ENCODE measurements at places on chromosomes 2 and 18.

DNA sequence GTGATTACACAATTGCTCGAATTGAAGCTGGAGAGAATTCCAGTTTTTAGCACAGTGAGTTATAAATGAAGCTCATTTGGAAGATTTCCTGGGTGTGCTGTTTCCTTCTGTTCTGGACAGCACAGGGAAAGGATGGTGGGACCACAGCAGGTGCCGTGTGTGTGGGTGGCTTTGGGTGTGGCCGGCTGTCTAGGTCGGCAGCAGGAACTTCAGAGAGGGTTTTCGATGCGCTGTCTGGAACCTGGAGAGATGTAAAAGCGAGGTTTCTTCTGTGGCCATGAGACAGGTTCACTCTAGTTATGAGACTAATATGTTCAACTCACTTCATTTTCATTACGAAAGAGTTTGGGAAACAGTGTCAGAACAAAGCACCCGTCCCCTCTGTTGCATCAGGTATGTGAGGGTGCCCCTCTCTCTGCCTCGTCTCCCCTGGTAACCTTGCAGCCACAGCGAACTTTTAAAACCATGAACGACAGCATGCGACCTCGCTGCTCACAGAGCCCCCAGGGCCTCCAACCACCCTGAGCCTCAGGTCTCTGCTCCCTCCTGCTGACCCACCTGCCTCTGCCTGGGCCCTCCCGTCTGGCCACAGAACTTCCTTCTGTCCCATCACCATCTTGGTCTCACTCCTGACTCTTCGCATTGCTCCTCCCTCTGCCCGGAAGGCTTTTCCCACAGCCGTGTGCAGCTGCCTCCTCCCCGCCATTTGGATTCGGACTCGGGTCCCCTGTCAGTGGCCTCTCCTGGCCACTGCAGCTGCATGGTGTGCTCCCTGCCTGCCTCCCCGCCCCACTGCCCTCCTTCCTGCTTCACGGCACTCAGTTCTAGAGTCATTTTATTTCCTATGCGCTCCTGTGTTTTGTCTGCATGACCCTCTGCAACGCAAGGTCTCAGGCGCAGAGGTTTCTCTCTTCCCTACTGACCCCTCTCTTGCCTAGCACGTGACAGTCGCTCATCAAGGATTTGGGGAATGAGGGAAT is 151.2 kb downstream of the NDUFA10 start:
- DNase-seq, result no peak

- no peak for DNase-seq
Measured at GRCh38 chr2:239131521-239131920, 269.3 kb downstream of the HDAC4 start.

DNA sequence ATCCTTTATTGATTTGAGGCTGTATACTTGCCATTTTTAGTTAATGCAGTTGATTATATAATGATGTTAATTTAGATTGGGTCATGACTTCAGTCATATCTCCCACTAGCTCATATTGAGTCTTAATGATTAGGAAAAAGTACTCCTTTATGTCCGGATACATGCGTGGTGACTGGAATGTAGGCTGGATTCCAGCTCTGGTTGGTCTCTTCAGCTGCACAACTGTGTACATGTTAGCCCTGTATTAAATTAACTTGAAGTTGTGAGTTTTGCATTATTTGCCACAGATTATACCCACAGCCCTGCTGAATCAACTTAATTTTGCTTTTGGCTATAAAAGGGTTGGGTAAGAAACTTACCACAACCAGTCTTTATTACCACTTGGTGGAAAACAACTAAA is 22.5 kb downstream of the MOB4 start:
- DNase-seq, result no peak

- no peak for DNase-seq
Measured at GRCh38 chr2:72034353-72035095, 113.1 kb downstream of the CYP26B1 start.

DNA sequence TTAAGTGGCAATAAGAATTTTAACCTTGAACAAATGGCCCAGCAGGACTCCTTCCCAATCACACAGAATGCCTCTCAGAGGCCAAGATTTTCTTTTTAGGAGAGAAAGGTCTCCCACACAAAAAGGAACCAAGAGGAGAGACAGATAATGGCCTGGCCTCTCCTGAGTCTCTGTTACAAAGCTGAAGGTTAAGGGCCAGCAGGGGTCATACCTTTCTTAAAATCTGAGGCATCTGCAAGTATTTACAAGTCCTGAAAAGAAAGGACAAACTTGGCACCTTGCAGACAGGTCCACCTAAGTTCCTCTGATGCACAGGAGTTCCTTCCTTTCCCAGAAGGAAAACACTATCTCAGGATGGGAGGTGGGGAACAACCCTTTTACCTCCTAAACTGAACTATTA is 142.3 kb downstream of the TMEM163 start:
- DNase-seq, result no peak

DNA sequence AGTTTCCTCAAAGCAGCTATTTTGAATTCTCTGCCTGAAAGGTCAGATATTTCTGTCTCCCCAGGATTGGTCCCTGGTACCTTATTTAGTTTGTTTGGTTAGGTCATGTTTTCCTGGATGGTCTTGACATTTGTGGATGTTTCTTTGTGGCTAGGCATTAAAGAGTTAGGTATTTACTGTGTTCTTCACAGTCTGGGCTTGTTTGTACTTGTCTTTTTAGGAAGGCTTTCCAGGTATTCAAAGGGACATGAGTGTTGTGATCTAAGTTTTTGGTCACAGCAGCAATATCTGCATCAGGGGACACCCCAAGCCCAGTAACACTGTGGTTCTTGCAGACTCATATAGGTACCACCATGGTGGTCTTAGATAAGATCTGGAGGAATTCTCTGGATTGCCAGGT is 11.8 kb downstream of the MYO3B start:
- no peak for DNase-seq

- DNase-seq, result no peak
Measured at GRCh38 chr2:86186431-86186830, 8.8 kb downstream of the IMMT start.

- DNase-seq, result no peak
Measured at GRCh38 chr18:8967573-8967972, 134.9 kb upstream of the NDUFV2 start.

- no peak for DNase-seq
Measured at GRCh38 chr18:12991821-12992179, 638 bp downstream of the CEP192 start.

DNA sequence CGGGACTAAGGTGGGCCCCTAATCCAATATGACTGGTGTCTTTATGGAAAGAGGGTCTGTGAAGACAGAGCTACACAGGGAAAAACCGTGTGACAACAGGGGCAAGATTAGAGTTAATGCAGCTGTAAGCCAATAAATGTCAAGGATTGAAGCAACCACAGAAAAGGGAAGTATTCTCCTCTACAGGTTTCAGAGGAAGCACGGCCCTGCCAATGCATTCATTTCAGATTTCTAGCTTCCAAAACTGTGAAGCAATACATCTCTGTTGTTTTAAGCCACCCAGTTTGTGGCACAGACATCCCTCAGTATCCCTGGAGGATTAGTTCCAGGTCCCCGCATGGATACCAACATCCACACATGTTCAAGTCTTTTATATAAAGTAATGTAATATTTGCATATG is 48.8 kb downstream of the SPP2 start:
- DNase-seq, result no peak

GRCh38 chr18:48317781-48318381 is 91.3 kb downstream of the ZBTB7C start:
- no peak for DNase-seq

DNA sequence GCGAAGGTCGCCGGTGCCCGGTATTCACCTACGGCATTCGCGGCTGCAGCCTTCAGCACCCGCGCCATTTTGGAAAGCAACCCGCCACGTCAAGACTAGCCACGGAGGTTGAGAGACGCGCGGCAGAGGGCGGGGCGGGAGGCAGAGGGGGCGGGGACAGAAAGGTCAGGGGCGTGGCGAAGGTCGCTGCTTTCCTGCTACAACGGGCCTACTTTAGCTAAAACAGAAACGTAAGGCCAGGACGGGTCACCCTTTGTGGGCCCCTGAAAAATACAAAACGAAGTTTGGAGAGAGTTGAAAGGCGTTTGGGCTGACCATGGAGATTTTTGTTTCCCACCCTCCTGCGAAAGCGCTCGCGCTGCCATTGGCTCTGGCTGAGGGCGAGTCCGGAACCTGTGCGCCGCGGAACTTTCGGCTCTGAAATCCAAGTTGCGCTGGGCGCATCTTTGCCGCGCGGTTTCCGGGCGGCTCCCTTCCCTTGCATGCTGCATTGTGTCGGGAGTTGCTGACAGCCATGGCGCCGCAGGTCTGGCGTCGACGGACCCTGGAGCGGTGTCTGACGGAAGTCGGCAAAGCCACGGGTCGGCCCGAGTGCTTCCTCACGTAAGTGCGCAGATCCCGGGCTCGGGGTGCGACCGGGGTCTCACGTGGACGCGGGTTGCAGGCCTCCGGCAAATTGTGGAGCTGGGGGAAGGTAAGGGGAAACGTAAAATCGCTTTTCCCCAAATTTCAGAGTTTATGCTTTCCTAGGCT is at the start of the genes MCEE and MPHOSPH10:
Gene MCEE, minus strand, starts transcription at position 78 of the 753 bp plus-strand sequence. Its CDS starts 10 bp downstream, at position 68.
Gene MPHOSPH10, plus strand, starts transcription at position 483 of the 753 bp plus-strand sequence. Its CDS starts 32 bp downstream, at position 515.
- peak; percentile 64 for DNase-seq

DNA sequence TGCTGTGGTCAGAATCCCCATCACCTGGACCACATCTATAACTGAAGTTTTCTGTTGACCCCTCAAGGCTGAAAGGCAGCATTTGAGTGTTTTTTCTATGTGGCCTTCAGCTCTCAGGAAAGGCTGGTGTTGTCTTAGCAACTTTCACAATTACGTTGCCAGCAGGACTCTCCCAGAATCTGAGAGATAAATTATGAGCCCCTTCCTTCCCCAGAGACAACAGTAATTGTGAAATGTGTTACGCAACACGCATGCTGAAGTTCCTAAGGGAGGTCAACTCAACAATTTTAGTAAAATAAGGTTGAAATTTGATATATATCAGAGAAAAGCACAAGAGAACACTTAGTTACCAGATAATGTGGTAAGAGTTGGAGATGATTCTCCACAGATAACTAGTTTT is 216.5 kb upstream of the SLC8A1 start:
- DNase-seq, result no peak

DNA sequence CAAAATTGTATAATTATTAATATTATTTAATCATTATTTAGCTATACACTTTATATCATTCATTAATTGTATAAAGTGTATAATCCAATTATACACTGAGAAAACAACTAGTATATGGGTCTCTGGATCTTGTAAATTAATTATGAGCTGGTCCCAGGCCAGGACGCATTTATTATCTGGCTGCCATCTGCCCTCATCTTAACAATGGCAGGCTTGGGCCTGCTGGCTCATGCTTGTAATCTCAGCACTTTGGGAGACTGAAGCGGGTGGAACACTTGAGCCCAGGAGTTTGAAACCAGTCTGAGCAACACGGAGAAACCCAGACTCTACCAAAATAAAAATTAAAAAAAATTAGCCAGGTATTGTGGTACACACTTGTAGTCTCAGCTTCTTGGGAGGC is 502.2 kb upstream of the NRXN1 start:
- no peak for DNase-seq

DNA sequence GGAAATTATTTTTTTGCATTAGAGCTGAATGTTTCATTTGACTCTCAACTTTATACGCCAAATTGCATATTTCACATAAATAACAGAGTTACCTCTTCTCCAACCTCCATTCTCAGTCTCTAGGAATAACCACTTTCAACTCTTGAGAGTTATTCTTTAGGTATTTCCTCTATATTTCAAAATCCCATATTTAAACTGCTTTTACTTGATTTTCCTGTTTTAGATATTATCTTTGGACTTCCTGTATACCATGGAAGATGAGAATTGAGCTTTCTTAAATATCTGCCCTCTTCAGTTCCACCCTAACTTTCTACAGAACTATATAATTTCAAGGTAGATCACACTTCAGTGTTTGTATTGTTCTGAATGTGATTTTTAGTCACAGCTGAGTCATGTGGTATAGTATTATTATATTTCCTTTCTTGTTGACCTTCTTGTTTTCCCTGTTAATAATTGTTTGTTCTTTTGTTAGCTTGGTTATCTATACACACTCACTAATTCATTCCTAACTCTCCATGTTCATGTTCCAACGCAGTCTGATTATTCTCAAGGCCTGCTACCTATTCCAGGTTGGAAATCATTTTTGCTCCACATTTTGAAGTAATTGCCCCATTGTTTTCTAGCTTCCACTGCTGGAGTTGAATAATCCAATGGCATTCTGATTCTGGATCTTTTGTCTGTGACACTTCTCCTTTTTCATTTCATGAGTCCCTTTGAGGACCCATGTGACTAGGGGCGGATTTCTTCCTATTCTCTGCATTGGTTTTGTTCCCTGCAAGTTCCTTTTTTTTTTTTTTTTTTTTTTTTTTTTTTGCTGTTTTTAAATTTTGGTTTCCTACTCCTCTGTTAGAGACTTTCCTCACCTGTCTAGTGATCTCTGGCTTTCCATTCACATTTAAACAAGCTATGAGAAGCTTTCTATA is 156.8 kb upstream of the RBMS1 start:
- DNase-seq, result no peak

DNA sequence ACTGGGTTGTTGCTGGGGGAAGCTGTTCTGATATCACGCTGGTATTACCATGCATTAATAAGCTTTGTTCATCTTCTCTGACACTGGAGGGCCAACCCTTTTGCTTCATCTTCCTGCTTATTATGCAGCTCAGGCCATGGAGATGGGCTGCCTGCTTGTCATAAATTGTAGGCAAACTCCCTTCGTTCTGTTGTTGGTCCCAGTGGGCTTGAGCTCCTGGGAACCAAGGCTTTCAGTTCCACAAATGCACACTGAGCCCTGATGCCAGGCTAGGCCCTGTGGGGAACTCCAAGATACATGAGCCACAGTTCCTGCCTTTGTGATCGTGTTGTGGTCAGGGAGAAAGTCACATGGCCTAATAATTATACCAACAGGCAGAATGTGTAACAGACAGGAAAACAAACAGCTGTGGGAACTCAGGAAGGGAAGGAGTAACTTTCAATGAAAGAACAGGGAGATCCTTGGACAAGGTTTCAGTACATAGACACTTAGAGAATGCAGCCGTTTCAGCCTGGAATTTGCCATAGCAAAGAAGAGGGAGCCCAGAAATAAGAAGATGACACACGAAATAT is 49.0 kb upstream of the BCL2L11 start:
- DNase-seq, result no peak

DNA sequence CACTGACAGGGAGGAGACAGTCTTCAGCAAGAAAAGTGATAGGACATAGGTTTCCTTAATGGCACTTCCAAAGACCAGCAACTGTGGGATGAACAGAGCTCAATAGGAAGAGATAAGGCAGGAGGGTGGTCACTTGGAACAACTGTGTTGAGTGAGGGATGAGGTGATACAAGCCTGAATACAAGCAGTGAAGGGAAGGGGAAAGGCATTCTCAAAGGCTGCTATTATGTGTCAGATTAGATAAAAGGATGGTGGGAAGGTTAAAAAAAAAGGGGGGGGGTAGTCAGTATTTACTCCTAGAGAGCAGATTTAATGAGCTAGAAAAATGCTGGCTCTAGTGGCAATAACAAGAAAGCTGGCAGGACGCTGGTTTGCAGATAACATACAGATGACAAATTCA is 25.7 kb downstream of the CCBE1 start:
- DNase-seq, result no peak

DNA sequence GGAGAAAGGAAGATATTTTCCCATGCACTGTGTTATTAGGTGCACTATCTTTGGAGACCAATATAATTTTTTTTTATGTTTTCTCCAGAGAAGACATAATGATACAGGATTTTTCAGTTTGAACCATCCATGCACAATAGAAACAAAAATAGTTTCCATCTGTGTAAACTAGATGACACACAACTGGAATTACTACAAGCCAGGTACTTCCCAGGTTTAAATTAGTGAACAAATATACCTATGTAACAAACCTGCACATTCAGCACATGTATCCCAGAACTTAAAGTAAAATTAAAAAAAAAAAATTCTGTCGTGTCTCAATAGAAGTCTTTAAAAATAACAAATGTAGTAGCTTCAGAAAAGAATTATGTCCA is 1616.8 kb upstream of the ACVR2A start:
- no peak for DNase-seq

- no peak for DNase-seq
Measured at GRCh38 chr2:240060977-240061591, 7.8 kb upstream of the OR6B3 start.
